ENCODE measurements at places on chromosomes 11 and 22.

DNA sequence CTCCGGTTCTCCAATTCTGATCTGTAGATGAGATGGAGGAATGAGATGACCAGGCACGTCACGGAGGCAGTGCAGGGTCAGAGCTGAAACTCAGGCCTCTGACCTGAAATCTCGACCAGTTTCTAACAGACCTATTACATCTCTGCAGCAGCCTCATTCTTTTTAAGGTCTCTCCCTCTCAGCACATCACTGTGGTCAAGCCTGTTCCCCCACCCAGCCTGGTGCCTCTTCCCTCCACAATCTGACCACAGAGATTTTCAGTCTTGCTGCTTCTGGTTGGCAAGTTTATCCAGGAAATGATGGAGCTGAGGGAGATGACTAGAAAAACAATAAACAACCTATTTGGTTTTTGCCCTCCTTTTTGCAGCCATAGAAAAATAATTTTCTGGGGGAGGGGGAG is 9.5 kb downstream of the GRAMD1B start:
- DNase-seq: no peak

DNA sequence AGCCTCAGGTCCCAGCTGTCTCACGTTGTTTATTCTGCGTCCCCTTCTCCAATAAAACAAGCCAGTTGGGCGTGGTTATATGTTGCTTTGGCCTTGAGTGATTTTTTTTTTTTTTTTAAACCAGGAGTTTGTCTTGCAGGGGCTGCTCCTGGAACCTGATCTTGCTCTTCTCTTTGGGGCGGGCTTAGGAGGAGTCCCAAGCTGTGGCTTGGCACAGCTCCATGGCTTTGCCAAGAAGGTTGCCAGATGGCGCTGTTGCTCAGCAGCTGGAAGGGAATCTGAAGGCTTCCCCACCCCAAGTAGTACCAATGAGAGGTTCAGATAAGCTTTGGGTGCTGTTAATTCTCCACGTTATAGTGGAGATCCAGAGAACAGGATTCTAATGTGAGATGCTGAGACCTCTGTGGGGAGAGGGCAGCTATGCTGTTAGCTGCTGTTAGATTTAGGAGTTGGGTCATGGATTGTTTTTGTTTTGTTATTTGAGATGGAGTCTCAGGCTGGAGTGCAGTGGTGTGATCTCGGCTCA is 2.0 kb upstream of the FERMT3 start:
- peak; percentile 77 for DNase-seq

DNA sequence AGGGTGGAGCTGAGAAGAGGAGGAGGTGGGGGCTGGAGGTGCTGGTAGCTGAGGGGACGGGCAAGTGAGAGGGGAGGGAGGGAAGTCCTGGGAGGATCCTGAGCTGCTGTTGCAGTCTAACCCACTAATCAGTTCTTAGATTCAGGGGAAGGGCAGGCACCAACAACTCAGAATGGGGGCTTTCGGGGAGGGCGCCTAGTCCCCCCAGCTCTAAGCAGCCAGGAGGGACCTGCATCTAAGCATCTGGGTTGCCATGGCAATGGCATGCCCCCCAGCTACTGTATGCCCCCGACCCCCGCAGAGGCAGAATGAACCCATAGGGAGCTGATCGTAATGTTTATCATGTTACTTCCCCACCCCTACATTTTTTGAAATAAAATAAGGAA is 24.4 kb downstream of the FADS3 start:
- no peak for DNase-seq

GRCh38 chr22:40874016-40874415 is 12.1 kb upstream of the DNAJB7 start:
- no peak for DNase-seq

- DNase-seq: no peak
Observed at GRCh38 chr11:131692151-131692550, 321.7 kb downstream of the NTM start.
